Caco-2 (cell line): ENCODE measurements at places on chromosomes 5 and 9. TPM values are rescaled to one million over a fixed set of nuclear protein-coding genes. Genes with fewer than 3 reads are reported as not detected.

- DNase-seq = no peak
- H3K4me1 ChIP-seq = peaks cover 5% of the 10 kb centered on the region; the same call in 1 of the 2 replicates
- no peaks in the 10 kb centered on the region; the same call in 1 of the 2 replicates for H3K27me3 ChIP-seq
Observed at GRCh38 chr5:144203750-144204596, 33.3 kb downstream of the KCTD16 start.

DNA sequence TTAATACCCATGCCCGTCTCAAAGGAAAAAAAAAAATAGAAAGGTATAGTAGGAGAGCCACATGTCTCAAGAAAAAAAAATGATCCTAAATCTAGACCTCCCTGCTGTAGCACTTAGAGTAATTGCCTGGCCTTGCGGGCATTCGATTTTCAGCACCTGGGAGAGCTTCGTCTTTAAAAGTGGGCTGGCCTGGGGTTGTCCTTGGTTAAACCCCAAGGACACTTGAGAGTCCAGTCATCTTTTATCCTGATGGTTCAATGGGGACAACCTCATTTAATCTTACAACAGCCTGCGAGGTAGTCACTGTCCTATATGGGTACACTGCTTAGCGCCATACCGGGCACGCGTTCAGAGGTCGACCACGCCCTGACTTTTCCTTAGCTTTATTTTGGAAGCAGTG lies 60.1 kb downstream of the MAT2B start:
- H3K4me1 ChIP-seq = 0 out of 2 replicates have a peak, but pooled peaks cover 3% of the 10 kb centered on the region
- no peak overlapping the region for H3K27ac ChIP-seq

DNA sequence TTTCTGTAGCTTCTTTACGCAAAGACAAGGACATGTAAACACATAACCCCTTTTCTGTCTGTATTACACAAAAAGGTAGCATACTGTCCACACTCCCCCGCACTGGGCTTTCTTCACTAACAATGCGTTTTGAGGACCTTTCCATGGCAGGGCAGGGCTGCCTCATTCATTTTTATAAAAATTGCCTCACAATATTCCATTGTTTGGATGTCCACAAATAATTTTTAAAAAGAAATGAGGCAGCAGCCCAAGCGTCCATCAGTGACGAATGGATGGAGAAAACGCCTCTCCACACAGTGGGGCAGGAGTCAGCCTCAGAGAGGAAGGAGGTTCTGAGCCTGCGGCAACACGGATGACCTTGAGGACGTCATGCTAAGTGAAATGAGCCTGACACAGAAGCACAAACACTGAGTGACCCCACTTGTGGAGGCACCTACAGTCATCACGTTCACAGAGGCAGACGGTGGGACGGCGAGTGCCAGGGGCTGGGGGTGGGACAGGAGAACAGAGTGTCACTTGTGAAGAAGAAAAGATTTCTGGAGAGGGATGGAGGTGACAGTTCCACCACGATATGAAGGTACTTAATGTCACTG lies 67.8 kb downstream of the RASGEF1C start:
- no peaks in the 10 kb centered on the region for H3K4me1 ChIP-seq
- DNase-seq = no peak
- no peaks in the 10 kb centered on the region for H3K36me3 ChIP-seq
- H3K27ac ChIP-seq = no peak overlapping the region
- H3K27me3 ChIP-seq = no peaks in the 10 kb centered on the region; the same call in none of the 2 replicates

- no peaks in the 10 kb centered on the region for H3K36me3 ChIP-seq
- no peaks in the 10 kb centered on the region for H3K27me3 ChIP-seq
- DNase-seq = no peak
- no peak overlapping the region for H3K4me3 ChIP-seq
Observed at GRCh38 chr5:107293541-107294210, 377.1 kb downstream of the EFNA5 start.

GRCh38 chr5:173680660-173681242 lies 64.3 kb upstream of the BOD1 start:
- no peak overlapping the region for H3K27ac ChIP-seq
- no peak for DNase-seq
- no peak overlapping the region for H3K4me3 ChIP-seq
- no peaks in the 10 kb centered on the region for H3K4me1 ChIP-seq
- no peaks in the 10 kb centered on the region for H3K36me3 ChIP-seq

GRCh38 chr9:114499528-114499927 lies 5.7 kb downstream of the WHRN start:
- no peak for DNase-seq
- H3K4me3 ChIP-seq = no peak overlapping the region
- H3K36me3 ChIP-seq = no peaks in the 10 kb centered on the region
- H3K4me1 ChIP-seq = peaks cover 4% of the 10 kb centered on the region; the same call in 1 of the 2 replicates

DNA sequence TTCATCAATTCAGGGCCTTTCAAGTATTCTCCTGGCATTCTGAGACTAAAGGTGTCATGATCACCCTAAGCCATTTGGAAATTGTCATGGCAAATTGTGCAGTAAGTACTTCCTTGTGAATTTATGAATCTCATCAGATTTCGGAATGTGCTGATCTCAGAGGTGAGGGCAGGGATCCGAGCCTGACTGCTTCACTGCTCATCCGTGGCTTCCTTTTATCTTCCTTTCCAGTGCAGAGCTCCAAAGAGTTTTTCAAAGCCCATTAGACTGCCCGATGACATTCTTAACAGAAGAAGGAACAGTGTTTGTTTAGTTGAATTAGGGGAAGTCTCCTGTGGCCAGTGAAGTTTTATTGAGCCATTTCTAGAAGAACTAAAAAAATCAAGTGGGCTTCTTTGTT lies 182.8 kb upstream of the GDNF start:
- no peak overlapping the region for H3K4me3 ChIP-seq
- H3K36me3 ChIP-seq = no peaks in the 10 kb centered on the region
- H3K4me1 ChIP-seq = no peaks in the 10 kb centered on the region

DNA sequence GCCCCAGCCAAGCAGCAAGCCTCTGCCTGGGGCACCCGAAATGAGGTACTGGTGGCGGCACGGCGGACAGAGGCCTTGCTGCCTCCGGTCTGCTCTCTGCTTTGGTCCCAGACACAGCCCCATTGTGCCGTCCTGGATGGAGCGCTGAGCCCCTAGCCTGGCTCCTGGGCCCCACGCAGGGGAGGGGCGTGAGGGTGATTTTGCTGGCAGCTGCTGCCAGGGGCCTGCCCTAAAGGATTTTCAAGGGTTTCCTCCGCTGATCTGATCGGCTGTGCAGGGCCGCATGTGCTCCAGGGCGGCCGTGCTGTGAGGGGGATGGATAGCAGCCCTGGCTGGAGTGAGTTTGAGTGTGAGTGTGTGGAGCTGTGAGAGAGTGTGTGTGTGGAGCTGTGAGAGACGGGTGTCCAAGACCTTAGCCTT lies 1.3 kb downstream of the GPSM1 start:
- DNase-seq = no peak
- H3K4me3 ChIP-seq = peak overlapping the region; percentile 63
- H3K36me3 ChIP-seq = no peaks in the 10 kb centered on the region

Gene GRIN1
- total RNA-seq = 1.9 and 3.7 TPM in 2 replicates

Gene FST
- total RNA-seq = 0.45 and 0.77 TPM in 2 replicates

Gene OLFML2A
- 1.1 and 1.2 TPM in 2 replicates for total RNA-seq

Gene ZFP2
- total RNA-seq = 0.29 and 0.35 TPM in 2 replicates

Gene PCDHB9
- not detected in 2 replicates for total RNA-seq
